ENCODE measurements at places on chromosomes 7 and 10.
A peak's percentile ranks its signal among the peaks of the same experiment; 100 is the strongest.

DNA sequence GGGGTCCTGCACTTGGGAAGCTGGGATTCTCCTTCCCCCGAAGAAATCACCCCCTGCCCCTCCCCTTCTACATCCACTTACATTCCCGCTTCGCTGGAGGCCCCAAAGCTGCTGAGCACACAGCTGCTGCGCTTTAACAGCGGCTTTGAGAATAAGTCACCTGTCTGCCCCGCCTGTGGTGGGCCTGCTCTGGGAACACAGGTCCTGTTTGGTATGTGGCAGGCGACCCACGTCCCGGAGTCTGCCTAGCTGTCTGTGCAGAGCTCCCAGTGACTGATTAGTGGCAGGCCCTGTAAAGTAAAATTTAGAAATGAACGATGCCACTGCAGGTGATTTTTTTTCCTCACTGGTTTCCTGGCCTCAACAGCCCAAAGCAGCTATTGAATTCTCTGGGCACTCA lies 47.0 kb downstream of the CDH23 start:
- DNase-seq: no peak

DNA sequence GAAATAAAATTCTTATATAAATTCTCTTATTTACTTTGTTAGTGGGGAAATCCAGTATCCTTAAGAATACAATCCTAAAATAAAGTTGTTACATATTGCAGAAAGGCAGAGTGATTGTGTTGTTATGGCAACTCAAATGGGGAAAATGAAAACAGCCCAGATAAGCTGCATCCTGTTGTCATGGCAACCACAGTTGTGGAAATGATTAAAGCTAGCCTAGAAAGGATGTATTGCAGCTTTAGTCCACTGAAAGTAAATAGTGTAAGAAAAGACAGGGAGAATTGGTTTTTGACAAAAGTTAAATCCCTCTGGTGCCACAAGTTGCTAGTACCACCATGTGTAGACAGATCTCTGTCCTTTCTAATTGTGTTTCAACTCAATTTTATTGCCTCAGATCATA lies 43.2 kb downstream of the BTRC start:
- DNase-seq: no peak

GRCh38 chr7:108660465-108660864 lies 90.8 kb downstream of the DNAJB9 start:
- no peak for DNase-seq

DNA sequence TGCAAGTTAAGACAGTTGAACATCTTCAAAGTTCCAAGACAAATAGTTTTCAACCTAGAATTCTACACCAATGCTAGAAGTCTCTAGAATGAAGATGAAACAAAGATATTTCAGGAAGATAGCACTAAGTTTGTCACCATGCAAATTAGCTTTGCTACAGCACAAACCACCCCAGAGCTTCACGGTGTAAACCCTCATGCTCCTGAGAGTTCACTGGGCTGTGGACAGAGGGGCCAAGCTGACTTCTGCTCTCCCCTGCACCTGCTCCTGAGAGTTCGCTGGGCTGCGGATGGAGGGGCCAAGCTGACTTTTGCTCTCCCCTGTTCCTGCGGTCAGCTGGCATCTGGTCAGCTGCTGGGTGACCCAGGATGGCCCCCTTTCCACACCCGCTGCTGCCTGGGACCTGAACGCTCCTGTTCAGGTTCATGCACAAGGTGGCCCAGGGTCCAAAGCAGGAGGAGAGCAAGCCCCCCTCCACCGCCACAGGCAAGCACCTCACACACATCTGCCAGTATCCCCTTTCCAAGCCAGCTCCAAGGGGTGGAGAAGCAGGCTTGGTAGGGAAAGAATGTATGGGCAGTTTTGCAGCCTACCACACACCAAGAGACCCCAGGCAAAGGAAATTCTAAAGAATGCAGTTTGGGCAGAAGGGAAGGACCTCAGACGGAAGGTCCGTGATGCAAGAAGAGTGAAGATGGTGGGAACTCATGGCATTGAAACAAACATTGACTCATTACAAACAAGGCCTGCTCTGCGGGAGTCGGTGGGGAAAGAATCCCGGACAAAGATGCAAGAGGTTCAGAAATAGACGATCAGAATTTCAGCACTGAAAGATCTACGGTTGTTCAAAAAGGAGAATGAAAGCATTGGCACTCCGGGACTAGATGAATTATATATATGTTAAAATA lies 137.8 kb upstream of the PPP2R2D start:
- DNase-seq: no peak

GRCh38 chr10:131968949-131969348 lies 12.8 kb downstream of the BNIP3 start:
- DNase-seq: no peak

DNA sequence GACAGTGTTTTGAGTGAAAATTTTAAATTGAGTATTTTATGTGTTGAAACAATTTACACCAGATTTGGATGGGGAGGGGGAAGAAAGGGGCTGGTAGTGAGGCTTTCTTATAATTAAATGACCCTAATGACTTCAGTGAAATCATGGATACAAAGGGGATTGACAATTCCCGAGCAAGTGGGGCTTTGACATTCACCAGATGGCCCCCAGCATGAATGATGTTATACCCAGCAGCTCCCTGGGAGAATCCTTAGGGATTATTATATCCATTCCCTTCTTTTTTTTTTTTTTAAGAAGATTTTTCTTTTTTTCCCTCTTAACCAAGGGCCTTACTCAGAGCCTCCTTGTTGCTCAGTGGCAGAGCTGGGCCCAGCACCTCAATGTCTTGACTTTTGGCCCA lies 17.9 kb downstream of the PLPP4 start:
- no peak for DNase-seq

DNA sequence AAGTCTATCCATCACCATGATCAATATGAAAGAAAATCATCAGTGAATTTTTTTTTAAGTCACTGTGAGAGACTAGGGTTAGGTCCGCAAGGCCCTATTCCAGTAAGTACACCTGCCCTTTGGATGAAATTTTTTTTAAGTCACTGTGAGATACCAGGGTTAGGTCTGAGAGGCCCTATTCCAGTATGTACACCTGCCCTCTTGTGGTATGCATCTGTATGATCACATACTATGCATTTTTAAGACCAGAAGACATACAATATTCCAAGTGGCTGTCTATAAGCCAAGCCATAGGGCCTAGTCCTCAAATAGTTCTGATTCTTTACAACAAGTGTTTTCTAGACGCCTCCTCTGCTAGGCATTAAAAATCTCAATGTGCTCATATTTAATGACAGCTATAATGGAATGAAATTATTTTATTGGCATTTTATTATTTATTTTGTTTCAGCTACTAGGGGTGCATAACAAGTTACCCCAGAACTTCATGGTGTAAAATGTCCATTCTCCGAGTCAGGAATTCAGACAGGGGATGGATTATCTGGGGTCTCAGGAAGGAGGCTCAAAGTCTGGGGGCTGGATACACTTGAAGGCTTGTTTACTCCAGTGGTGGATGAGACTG lies 53.1 kb downstream of the TEX36 start:
- peak; percentile 15 for DNase-seq

- DNase-seq: no peak
Observed at GRCh38 chr10:101694674-101695403, at the start of gene FBXW4. Gene FBXW4 (minus strand): TSS chr10:101695170. CDS start chr10:101695105, 65 bp downstream.

DNA sequence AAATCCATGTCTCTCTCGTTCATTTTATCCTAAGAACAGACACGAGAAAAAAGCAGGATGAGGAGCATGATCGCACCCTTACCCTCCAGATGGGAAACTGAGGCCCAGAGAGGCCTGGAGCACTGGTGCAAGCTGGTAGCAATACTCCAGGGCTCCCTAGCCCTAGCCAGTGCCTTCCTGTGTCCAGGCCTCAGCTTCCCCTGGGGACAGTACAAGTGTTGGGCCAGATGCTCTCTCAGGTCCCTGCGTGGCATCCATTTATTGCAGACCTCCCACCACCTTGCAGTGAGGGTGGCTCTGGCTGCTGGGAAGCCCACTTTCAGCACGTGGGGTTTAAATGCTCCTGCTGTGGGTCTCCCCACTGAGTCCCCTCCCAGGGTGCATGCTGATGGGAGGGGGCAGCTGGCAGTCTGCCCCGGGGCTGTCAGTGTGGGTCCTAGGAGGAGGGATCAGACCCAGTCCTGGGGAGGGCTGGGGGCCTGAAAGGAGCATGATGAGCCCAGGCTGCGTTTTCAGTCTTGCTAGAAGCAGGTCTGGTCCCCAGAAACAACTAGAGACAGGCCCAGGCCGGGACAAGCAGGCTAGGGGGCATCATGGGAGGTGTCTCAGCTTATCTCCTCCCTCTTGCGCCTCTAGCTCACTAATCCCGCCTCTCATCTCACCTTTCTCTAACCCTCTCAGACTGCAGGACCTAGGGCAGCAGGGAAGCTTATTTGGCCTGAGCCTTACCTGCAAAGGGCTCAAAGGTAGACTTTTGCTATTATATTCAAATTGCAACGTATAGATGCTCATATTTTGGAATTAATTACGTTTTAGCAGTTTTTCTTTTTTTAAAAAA lies 662 bp upstream of the PPIF start:
- no peak for DNase-seq

- no peak for DNase-seq
Observed at GRCh38 chr10:117492504-117492903, 50.0 kb upstream of the EMX2 start.

GRCh38 chr7:15820319-15820718 lies 133.8 kb upstream of the MEOX2 start:
- DNase-seq: no peak

GRCh38 chr7:50069613-50070012 lies 23.4 kb downstream of the ZPBP start:
- DNase-seq: no peak

DNA sequence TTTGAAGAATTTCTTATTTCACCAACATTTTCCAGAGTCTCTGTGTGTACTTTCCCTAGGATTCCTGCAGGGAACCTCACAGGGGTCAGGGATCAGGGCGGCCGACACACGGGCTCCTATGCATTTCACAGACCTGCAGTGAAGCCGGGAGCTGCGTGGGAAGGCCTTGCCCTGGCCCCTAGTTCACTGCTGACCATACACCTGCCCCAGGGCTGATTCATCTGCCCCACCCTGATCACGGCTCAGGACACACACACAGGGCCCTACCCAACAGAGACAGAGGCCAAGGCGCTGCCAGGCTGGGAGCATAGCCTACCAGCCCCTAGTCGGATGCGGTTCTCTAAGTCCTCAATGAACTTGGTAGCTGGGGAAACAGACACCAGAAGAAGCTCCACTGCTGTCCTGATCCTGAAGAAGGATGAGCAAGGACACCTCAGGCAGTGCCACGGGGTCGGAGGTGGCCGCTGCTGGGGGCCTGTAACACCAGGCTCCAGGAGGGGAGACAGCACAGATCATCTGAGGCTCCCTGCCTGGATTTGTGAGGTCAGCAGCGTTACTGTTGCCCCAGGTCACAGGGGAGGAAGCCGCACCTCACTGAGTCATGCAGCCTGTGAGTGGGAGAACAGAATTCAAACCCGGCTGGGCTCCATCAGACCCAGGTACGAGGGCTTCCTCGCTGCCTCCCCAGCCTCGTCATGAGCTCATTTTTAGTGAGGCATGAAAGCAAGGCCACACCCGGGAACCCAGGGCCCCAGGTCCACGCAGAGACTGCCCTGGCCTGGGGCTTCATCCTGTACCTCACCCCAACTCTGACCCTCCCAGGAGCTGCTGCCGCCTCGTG lies 278.8 kb upstream of the PPP2R2D start:
- DNase-seq: no peak

DNA sequence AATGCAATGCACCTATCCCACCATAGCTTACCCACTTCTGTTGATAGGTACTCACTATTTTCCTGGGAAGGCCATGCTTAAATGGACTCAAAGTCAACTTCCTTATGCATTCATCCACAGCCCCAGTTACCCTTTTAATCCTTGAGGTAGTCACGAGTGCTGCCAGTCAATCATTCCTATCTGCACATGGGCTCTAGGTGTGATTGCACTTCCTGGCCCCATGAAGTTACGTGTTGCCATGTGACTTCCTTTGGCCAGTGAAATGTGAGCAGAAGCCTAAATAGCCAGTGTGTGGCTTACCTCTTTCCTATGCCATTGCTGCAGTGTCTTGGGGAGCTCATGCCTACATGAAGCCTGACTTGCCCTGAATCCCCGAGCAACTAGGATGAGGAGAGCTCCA lies 23.5 kb upstream of the EIF5AL1 start:
- no peak for DNase-seq

DNA sequence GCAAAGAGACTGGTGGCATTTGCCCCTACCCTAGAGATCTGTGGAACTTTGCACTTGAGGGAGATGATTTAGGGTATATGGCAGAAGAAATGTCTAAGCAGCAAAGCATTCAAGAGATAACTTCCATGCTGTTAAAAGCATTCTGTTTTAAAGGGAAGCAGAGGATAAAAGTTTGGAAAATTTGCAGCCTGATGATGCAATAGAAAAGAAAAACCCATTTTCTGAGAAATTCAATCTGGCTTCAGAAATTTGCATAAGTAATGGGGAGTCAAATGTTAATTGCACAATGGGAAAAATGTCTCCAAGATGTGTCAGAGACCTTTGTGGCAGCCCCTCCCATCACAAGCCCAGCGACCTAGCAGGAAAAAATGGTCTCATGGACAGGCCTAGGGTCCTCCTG lies 361.7 kb downstream of the ANKRD7 start:
- DNase-seq: no peak

GRCh38 chr7:5395246-5395645 lies 28.4 kb downstream of the TNRC18 start:
- DNase-seq: no peak

DNA sequence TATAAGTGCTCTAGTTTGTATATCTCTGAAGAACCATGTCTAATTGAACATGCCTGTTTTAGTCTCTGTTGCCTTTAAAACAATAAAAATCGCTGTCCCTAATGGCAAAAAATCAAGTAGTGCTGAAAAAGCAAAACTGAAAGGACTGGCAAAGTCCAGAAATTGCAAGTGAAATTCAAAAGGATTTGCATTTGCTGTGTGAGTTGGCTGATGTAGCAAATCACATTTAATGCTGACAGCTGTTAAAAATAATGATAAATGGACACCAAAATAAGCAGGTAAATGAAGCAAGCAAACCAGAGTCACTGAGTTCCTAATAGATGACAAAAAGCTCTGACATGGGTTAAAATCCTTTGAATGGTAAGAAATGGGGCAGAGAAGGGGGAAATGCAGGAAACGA lies 874.1 kb downstream of the GRM8 start:
- no peak for DNase-seq

- DNase-seq: no peak
Observed at GRCh38 chr7:156423876-156424275, 216.7 kb upstream of the RNF32 start.

DNA sequence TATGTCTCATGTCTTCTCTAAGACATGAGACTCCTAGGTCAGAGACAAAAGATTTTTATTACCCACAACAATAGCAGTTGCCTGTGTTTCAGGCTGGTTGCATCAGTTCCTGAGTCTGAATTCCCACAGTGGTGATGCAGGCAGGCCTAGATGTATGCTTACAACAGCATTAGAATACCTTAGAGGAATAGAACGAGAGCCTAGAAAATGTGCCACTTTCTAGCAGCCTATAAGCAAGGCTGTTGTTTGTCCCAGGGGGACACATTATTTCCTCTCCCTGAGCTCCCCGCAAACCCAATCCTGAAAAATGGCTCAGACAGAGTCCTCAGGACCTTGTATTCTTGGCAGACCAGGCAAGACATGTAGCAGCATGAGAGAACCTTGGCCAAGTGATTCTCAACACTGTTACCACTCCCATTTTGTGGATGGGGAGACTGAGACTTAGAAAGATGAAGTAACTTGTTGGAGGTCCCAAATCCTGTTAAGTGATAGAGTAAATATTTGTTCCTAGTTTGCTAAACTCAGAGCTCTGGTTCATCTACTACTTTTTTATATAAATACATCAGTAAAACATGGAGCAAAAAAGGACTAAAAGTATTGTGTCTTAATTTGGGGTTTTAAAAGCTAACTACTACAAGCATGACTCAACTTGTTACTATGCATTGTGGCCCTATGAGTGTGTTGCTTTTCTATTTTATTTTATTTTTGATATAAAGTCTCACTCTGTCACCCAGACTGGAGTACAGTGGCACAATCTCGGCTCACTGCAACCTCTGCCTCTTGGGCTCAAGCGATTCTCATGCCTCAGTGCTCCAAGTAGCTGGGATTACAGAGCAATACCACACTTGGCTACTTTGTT lies 14.2 kb downstream of the VTI1A start:
- no peak for DNase-seq
